ENCODE measurements at places on chromosomes 6 and 20.

GRCh38 chr6:63724721-63725120, 89.1 kb downstream of the PHF3 start:
- DNase-seq = no peak

DNA sequence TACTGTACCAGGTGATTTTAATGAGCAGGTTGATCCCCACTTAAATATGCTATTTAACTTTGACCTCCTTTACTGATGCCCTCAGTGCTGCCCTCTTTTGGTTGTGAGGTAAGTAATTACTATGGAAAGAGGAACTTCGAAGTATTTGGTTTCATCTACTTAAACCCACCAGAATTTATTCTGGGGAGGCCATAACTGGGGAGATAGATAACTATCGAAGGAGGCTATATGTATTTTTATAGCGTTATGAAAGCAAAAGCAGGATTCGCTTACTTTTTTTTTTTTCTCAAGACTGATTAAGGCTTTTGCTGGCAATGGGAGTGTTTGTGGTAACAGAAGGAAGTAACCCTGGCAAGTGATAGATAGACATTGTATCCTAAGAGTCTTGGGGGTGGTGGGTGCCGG, 168.9 kb upstream of the CENPW start:
- no peak for DNase-seq

DNA sequence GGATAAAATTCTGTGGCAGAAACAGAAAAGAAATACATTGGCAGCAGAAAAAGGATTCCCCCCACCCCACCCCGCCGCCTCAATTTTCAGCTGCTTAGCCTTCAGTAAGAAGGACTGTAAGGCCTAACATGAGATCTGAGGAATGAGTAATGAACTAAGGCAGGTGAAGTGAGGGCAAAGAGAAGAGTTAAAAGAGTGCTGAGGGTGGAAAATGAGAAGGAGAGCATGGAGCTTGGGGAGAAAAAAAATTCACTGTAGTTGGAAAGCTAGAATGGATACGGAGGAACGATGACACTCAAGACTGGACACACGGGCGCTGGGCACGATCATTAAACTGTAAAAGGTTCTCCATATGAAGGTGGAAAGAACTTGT, 14.6 kb downstream of the POM121L2 start:
- DNase-seq = no peak

- no peak for DNase-seq
Observed at GRCh38 chr6:36226438-36227047, 30.0 kb downstream of the BRPF3 start.

- DNase-seq = peak; percentile 64
Observed at GRCh38 chr6:18551228-18551627, 164.1 kb downstream of the RNF144B start.

DNA sequence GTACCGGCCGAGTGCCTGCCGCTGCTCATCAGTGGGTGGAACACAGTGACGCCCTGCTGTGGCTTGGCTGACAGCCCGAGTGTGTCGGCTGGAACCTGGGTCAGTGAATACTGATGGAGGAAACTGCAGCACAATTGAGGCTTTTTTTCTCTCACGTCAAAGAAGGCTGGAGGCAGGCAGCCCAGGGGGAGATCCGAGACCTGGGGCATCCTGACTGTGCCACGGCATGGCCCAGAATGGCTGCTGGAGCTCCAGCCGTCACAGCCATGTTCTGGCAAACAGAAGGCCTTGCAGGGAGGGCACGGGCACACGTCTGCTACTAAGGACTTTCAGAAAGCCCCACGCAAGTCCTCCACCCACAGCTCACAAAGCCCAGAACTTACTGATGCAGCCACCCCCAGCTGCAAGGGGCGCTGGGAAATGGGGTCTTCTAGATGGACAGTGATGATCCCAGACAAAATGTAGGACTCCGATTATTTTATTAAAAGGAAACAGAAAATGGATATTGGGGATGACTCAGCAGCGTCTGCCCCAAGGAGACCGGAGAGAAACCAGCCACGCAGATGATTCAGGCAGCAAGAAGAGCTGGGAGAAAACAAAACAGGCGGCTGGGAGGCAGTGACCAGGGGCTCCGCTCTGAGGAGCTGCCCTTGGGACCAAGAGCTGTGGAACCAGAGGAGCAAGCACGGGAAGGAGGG, 140.0 kb downstream of the TAF4 start:
- no peak for DNase-seq

- DNase-seq = no peak
Observed at GRCh38 chr6:37525460-37526357, 26.0 kb upstream of the CCDC167 start.

DNA sequence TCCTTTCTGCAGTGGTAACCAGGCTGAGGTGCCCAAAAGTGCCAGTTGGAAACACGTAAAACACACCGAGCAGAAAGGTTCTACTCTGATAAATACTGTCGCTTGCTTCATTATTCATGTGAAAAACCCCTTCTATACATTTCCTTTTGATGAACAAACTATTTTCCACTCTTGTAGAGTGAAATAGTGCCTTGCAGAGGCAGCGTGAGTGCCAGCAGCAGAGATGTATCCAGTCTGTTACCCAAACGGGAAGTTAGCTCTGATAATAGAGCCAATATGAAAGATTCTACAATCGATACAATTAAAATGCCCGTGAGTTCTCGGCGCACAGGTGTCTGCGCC, 1.5 kb downstream of the ZBTB46 start:
- DNase-seq = no peak

DNA sequence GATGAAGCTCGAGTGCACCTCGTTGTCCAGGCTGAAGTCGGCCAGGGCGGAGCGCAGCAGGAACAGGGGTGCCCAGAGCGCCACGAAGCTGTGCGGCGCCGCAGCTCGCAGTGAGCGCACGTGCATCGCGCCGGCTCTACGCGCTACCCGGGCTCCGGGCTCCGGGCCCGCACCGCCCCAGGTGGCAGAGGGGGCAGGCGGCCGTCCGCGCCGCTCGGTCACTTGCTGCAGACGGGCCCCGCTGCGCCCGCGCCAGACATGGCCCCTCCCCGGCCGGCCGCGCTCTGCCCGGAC, 497 bp downstream of the BMP7 start:
- no peak for DNase-seq

GRCh38 chr6:158323561-158323958, 11.3 kb downstream of the TULP4 start:
- DNase-seq = no peak

DNA sequence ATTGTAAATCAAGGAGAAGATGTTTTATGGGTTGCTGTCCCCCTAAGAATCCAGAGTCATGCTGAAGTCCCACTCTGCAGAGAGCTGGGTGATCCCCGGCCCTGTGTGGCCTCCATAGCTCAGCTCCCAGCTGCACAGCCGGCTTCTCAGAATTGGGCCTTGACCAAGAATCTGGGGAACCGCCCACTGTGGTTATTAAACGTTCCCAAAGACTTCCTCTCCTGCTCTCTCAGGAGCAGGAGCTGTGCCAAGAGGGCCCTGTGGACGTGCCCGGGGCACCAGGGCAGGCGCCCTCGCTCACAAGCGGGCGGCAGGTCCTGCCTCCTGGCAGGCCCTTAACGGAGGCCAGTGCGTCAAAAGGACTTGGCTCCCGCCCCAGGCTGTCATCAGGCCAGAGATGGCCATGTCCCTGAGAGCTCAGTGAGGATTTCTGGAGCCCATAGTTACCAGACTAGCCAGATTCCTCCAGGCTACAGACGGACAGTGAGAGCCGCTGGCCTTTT, 30.4 kb downstream of the ZC3H12D start:
- peak; percentile 86 for DNase-seq

DNA sequence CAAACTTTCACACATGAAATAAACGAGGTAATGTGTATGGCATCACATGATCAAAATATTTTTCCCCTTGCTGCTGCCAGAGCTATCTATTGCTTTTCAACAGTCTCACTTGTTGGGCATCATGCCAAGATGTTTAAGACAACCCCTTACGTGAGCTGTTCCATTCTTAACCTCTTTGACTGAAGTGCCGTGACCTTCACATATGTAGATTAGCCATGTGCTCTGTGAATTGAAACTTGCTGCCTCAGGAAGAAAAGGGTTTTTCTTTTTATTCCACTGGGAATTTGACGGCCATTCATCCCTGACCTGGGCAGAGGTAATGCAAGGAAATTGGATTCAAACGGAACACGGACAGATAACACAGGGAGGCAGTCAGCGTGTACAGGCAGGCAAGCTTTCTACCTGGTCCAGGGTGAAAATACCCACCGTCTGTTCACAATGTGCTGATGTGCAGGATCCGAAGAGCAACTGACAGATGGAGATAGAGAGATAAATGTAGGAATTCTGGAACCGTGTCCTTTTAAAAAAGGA, 14.2 kb downstream of the ARID1B start:
- DNase-seq = no peak

DNA sequence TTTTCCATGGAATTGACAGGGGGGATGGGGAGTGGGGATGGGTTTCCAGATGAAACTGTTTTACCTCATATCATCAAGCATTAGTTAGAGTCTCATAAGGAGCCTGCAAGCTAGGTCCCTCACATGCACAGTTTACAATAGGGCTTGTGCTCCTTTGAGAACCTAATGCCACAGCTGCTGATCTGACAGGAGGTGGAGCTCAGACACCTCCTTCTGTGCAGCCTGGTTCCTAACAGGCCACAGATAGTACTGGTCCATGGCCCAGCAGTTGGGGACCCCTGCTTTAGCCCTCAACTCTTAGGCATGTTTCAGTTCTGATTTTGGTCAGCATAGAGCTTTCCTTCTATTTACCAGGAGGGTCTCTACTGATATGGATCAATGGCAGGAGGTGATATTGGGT, 251.6 kb downstream of the LAMA2 start:
- DNase-seq = no peak

DNA sequence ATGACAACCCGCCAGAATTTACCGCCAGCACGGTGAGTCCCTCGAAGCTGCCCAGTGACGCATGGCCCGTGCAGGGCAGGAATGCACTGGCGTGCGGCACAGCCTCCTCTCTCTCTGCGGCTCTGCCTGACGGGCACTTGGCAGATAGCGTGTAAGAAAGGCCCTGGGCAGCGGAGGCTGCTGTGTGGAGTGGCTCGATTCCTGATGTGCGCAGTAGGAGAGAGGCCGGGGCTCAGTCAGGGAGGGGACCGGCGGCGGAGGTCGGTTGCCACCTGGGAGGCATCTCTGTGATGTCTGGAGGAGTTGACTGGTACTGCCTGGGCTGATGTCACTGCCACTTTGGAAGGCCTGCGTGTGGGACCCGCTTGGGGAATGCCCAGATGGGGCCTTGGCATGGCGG, 170.7 kb downstream of the TAF4 start:
- no peak for DNase-seq

GRCh38 chr6:5457983-5458683, 196.8 kb downstream of the FARS2 start:
- no peak for DNase-seq

DNA sequence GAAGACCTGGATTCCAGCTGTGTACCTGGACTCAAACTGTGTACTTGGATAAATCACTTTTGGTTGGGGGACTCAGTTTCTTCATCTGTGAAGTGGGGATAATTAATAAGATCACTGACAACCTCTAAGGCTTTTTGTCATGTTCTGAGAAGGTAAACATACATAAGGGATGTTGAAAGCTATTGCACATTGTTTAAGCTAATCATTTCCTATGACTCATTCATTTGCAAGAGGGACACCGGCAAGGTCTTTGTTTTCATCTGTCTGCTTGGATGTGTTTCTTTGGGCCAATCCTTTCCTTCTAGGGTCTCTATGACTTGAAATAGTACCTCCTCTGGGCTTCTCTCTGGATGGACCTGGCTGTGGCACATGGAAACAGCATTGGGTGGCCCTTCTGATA, 6.8 kb downstream of the PROKR2 start:
- DNase-seq = no peak
